AG08396 (cell line): ENCODE measurements at places on chromosomes 16 and 17.
A peak's percentile ranks its signal among the peaks of the same experiment; 100 is the strongest.

DNA sequence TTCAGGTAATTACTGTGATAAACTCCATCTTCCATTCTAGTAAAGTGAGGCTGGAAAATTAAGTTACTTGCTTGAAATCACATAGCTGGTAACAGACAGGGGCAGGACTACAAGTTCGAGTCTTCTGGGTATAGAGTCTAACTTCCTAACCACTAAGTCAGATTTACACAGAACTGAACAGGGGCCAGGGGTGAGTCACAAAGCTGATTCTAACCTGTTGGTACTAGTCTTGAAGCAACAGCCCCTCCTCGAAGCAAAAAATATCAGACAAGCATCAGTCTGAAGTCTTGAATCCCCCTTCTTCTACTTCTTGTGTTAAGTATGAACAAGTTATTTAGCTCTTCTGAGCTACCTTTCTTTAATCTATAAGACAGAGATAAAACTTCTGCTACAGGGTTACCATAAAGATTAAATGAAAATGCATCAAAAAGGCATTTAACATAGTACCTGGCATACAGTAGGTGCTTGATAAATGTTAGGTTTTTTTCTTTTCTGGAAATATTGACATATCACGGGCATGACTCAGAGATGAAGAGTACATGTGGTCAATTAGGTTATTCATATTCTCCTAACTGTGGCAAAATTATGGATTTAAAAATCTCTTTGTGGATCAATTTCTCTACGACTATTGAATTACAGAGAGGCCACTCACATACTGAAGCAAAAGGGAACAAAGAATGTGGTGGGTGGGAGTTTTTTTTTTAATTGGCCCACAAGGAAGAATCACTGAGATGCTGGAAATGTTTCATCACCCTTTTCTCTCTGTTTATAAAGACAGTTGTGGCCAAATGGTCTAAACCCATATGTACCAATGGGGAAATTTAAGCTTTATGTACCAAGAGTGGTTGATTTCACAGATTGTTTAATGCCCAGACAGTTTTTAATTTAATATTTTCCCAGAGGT lies 266.9 kb upstream of the DYNLRB2 start:
- DNase-seq = peak; percentile 13

GRCh38 chr16:50474138-50474537 lies 74.1 kb upstream of the NKD1 start:
- DNase-seq = no peak

DNA sequence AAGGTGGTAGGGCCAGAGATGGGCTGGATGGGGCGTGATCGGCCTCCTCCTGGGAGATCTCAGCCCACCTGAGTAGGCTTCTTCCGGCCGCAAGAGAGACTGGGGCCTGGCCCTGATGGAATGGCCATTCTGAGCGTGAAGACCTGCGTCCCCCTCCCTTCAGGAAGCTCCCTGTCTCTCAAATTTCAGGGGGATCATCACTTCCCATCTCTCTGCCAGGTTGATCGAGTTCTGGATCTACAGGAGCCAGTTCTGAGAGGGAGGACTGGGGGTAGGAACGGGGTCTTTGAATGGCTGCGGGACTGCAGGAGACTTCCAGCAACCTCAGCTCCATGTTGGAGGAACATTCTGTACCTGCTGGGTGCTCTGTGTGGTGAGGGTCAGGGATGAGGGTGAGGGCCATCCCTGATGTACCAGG lies 9.3 kb upstream of the GSDMA start:
- DNase-seq = no peak

DNA sequence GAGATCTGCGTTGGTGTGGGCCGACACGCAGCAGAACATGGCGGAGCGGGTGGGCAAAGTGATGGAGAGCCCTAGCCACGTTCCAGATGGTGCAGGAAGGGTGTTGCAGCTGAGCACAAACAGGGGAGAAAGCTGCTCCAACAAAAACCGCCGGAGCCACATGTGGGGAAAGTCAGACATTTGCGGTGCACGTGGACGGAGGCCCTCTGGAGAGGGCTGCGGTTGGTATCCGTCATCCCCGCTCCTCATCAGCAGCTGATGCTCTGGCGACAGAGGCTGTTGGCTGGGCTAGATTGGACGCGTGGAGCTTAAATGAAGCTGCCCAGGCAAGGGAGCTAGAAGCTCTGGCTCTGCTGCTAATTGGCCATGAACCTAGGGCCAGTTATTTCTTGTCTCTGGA lies 43.5 kb upstream of the ADCY9 start:
- no peak for DNase-seq

DNA sequence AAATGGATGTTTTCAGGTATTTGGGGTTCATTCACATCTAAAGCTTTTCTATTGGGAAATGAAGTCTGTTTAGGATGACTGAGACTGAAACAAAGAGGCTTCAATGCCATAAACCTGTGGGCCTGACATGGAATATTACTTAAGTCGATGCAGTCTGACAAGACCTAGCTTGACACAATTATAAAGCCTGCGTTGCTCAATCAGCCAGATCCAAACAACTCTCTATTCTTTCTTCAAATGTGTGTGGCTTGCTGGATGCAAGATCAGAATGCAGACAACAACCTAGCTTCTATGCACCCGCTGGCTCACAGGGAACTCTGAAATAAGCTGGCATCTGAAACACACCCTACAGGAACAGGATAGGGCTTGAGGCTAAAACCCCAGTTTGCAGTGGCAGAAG lies 40.0 kb downstream of the RFFL start:
- no peak for DNase-seq

DNA sequence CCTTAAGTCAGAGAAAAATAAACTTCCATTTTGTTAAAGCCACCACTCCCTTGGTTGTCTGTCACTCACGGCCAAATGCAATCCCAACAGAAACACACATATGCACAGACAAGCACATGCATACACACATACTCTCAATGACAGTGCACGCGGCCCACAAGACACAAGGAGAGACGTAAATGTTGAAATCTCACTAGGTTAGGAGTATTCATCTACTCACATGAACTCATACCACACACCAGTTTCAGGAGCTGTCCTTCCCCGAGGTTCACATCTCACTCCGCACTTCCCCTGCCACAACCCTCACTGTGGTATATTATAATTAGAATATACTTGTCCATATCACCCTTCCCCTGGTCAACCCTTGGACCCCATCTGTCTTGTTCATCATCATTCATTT lies 30.5 kb upstream of the CRYBA1 start:
- no peak for DNase-seq

DNA sequence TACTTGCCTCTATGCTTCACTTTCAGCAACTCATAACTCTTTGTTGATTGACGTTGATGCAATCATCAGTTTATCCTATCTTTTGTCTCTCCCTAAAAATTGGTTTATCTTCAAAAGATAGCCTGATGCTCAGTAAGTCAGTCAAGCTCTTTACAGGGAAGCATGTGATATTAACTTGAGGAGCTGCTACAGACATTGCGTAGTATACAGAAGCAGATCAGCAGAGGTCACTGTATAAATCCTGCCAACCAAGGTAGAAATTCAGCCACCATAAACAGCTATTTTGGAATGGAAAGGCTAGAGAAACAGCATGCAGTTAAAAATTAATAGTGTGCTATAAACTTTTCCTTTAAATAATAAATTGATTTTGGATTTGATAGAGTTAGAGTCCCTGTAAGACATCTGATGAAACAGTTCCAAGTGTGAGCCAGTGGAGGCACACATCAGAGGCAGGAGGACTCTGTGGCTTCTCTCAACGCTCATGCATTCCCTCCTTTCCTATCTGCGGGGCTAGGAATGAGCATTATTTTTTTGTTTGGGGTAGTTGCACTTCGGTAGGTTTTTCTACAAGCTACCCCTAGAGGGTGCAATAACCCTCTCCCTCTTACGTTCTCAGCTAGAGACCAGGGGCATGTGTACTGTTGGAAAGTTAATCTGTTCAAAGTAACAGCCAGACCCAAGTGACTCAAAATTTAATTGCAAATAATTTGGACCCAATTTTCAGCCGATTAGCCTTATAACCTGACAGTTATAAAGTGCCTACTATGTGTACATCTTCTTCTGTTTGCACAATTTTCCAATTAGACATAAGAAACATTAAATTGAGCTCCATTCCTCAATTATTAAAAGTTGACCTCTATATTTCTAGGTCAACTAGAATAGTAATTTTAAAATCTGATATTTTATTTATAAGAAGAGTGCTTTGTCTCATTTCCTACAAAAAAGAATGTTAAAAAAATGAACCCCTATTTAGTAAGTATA lies 647.7 kb upstream of the SOX9 start:
- peak; percentile 44 for DNase-seq

GRCh38 chr16:11677451-11677951 lies 9.2 kb downstream of the SNN start:
- DNase-seq = peak; percentile 26

DNA sequence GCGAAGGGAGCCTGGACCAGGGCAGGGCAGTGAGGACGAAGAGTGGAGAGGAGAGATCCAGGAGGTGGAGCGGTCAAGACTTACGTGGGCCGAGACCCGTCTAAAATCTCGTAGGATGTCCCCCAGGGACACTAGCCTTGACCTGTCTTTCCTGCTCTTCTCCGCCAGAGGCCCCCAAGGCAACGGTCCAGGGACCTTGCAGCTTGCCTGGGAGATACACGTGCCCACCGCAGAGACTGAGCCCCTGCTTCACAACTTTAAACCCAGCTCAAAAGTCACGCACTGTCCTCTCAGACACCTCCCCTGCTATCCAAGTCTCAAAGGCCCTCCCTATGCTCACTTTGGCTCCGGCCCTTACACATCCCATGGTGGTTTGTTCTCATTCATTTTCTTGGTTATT lies 9.4 kb downstream of the TIGD7 start:
- DNase-seq = no peak

DNA sequence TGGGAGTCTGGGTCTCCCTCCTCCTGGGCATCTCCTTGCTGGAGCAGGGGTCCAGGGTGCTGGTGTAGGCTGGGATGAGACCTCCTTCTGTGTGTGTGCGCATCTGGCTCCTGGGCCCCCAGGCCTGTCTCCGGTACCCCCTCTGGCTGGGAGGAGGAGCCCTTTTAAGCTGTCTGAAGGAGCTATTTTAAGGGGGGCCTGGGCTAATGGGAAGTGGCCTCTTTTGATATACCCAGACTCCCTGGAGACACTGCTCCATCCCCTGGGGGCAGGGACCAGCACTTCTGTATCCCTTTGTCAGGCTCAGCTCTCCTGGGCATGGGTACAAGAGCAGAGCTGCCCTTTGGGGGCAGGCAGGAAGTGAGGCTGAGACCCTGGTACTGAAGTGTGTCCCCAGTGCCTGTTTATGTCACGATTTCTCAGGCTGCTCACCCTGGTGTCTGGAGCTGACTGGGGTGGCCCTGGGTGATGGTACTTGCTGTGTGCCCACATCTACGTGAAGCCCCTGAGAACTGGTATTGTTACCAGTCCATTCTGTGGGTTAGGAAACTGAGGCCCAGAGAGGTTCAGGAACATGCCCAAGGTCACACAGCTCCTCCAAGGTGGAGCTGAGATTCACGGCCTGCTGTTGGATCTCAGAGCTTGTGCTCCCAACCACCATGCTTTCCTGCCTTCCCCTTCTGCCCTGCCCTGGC lies 6.5 kb downstream of the ADCY7 start:
- DNase-seq = no peak

GRCh38 chr17:36818134-36818825 lies 119.0 kb upstream of the LHX1 start:
- no peak for DNase-seq

GRCh38 chr16:68480084-68480995 lies 32.0 kb upstream of the SMPD3 start:
- DNase-seq = no peak

DNA sequence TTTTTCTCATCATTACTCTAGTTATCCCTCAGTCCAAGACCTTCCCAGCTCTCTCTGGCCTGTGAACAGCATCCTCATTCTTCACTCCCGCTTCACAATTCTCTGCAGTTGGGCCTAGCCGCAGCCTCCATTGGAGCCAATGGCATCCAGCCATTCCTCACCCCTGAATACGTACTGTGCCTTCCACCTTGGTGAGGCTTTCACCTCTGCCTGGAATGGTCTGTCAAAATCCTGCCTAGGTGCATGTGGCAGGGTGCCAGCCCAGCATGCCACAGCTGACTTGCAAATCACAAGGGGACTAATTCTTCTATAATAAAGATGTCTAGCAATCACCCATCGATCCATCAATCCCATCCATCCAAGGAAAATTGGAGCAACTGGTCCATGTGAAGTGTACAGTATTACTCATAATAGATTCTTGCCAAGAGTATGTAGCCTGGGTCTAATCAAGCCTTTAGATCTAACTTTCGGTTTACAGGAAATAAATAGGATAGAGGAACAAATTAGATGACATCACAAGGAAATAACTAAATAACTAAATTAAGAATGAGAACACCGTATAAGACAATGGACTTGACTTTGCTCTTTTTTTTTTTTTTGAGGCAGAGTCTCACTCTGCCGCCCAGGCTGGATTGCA lies 5.1 kb upstream of the CX3CL1 start:
- DNase-seq = no peak

DNA sequence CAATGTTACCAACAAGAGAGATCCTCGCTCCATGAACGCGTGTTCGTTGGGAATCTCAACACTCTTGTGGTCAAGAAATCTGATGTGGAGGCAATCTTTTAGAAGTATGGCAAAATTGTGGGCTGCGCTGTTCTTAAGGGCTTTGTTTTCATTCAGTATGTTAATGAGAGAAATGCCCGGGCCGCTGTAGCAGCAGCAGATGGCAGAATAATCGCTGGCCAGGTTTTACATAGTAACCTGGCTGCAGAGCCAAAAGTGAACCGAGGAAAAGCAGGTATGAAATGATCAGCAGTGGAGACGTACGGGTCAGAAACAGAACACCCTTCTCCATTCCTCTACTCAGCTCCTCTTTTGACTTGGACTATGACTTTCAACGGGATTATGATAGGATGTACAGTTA lies 13.3 kb downstream of the SOCS1 start:
- no peak for DNase-seq

GRCh38 chr16:12976496-12976895 lies 75.1 kb downstream of the SHISA9 start:
- DNase-seq = no peak

- DNase-seq = peak; percentile 57
Observed at GRCh38 chr17:69870091-69870530, 204.9 kb upstream of the KCNJ16 start.

- DNase-seq = no peak
Observed at GRCh38 chr17:75913537-75914210, 9.0 kb upstream of the MRPL38 start.

- DNase-seq = peak; percentile 50
Observed at GRCh38 chr16:55482056-55482455, 3.1 kb downstream of the MMP2 start.

- DNase-seq = no peak
Observed at GRCh38 chr17:19013806-19014627, 9.5 kb upstream of the FAM83G start.

- DNase-seq = no peak
Observed at GRCh38 chr17:65467156-65467555, 94.3 kb downstream of the AXIN2 start.

GRCh38 chr17:77449908-77450741 lies 309.4 kb downstream of the SEC14L1 start:
- DNase-seq = peak; percentile 75

DNA sequence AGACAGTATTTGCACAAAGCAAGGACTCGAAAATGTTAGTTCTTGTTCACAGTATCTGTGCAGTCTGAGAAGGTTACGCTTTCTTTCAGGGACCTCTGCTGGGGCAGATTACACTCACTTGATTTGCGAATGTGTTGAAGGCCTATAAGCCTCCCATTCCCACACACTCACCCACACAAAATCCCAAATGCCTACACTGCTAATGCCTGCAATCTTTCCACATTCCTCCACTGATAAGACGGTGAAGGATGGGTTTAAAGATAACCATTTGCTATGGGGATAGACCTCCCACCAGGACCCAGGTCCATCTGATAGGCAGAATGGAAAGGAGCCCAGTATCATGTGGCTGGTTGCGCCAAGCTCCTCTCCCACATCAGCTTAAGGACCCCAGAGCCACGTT lies 394.9 kb upstream of the SALL1 start:
- no peak for DNase-seq
